ENCODE measurements at places on chromosomes 12 and 14. TPM values are rescaled to one million over a fixed set of nuclear protein-coding genes. Genes with fewer than 3 reads are reported as not detected.

The C12orf57 gene
- 238 TPM for total RNA-seq

The TAS2R31 gene
- total RNA-seq = 4.3 TPM

The TRIP11 gene
- 83.5 TPM for total RNA-seq

The MANSC4 gene
- total RNA-seq = not detected

The SDR9C7 gene
- not detected for total RNA-seq

The IL22 gene
- not detected for total RNA-seq

The MYF5 gene
- total RNA-seq = not detected

The RPL10L gene
- total RNA-seq = not detected

The RD3L gene
- not detected for total RNA-seq

The MTHFD1 gene
- 64.9 TPM for total RNA-seq

The KRT85 gene
- not detected for total RNA-seq

The KLRD1 gene
- under 0.01 TPM for total RNA-seq

The STX2 gene
- 42.8 TPM for total RNA-seq

The SIRT4 gene
- total RNA-seq = 2.0 TPM
